Activated T-helper 9 cell treated with anti-CD3 and anti-CD28 coated beads, Interleukin-2, amount 50 U/mL, for 16 hours (primary cell): ENCODE measurements at places on chromosomes 3 and 15.
A peak's percentile ranks its signal among the peaks of the same experiment; 100 is the strongest.

GRCh38 chr3:62312201-62312600, 61.1 kb downstream of the FEZF2 start:
- DNase-seq = no peak

DNA sequence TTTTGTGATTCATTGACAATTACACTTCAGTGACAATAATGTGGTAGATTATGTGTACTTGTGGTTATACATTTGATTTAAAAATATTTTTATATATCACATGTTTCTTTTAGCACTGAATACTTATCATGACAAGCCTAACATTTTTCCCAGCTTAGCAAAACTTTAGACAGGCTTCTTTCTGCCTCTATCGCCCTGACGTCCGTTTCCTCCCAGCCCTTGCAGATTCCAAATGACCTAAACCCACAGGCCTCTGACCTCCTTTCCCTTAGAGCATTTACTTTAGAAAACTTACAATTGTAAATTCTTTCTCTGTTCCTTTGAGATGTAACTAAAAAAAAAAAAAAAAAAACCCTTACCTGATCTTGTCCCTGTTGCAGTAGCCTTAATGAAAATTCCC, 326.1 kb downstream of the UNC13C start:
- no peak for DNase-seq

- DNase-seq = no peak
Observed at GRCh38 chr3:127083778-127084397, 101.0 kb downstream of the PLXNA1 start.

- DNase-seq = no peak
Observed at GRCh38 chr3:23952646-23953045, 7.6 kb downstream of the NR1D2 start.

DNA sequence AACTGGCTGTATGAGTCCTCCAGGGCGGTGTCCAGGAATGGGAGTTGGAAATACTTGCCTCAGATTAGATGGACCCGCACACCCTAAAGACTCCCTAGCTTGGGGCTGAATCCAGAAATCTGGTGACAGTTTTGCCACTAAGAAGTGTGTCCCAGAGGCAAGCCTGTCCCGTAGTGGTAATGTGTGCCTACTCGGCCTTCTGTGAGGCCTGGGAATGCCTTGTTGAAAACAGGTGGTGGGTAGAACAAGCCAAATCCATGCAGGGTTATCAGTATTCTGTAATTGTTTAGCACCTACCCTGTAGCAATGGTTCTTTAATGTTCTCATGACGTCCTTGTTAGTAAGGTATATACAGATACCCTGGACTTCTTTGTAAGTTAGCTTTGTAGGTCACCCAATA, 1.6 kb downstream of the C3orf52 start:
- DNase-seq = no peak

DNA sequence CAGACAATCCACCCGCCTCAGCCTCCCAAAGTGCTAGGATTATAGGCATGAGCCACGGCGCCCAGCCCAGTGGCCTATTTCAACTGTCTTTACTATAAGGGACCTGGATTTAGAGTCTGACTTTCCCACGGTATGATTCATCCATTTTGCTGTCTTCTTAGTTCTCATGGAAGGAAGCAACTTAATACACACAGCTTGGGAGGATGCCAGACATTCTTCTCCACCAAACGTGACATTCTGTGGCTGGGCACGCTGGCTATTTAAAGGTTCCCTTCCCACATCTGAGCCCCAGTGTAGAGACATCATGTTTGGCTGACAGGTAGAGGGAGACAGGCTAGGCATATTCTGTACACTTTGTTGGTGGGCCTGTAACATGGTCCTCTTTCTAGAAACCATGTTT, 26.2 kb downstream of the FAM43A start:
- no peak for DNase-seq

DNA sequence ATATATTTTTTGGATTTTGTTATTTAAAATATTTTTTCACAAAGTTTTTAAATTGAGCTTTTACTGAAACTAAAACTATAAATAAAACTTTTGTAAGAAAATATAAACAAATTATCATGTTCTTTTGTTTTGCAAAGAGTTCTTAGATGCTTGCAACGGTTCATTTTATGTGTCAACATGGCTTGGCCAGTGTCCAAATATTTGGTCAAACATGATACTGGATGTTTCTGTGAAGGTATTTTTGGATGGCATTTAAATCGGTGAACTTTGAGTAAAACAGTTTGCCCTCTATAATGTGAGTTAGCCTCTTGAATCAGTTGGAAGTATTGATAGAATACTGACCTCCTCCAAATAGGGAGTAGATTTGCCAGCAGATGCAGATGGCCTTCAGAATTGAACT, 612.6 kb upstream of the NECTIN3 start:
- no peak for DNase-seq

- DNase-seq = no peak
Observed at GRCh38 chr3:130392266-130392665, 46.8 kb downstream of the COL6A5 start.

DNA sequence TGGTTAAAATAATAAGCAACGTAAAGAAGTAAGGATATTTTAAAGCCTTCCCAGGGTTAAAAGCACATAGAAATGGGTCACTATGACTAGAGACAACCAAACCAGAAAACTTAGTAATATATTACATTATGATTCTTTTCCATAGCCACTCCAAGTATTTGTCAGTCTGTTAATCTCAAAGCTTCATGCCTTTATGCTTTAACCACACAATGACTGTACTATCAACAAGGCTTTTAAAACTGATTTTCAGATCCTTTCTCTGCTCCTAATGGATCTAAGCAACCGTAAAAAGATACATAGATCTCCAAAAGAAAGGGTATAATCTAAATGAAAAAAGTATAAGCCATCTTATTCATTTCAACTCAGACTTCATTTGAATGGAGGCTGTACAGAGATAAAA, 14.4 kb downstream of the SECISBP2L start:
- no peak for DNase-seq

DNA sequence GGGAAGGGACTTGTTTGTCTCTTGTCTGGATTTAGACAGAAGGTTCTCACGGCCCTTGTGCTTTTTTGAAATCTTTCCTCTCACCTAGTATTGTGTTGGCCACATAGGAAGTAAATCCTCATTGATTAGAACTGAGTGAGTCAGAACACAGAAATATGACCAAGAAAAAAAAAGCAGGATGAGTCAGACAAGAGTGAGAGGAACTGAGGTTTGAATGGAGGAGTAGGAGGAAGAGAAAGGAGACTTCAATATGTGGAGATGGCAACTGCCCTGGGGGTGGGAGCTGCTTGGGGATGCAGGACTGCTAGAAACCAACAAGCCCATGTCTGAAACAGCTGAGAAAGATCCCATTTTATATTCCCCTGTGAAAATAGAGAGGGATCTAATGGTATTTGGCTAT, 194.1 kb upstream of the ZBTB20 start:
- DNase-seq = no peak

- DNase-seq = peak; percentile 69
Observed at GRCh38 chr15:90071220-90071807, 31.0 kb downstream of the IDH2 start.

- no peak for DNase-seq
Observed at GRCh38 chr3:30492322-30493192, 113.8 kb upstream of the TGFBR2 start.

DNA sequence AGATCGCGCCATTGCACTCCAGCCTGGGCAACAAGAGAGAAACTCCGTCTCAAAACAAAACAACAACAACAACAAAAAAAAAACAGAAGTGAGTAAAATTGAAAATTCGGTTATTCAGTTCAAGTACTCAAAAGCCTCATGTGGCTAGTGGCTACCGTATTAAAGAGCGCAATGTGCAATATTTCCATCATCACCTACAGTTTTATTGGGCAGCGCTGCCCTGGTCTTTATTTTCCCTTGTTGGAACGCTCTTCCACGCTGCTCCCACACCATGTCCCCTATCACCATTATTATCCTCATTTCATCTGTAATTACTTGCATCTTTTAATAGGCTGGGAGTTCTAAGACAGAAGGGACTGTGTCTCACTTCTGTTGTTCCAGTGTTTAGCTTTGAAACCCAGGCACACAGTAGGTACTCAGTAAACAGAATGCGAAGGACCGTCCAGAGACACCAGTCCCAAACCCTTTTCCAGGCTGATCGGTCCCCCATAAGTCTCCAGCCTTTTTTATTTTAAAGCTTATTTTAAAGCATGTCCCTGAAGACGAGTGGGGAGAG, 423 bp upstream of the HACD3 start:
- DNase-seq = no peak

GRCh38 chr15:89860891-89861290, 32.9 kb downstream of the AP3S2 start:
- DNase-seq = no peak
